Fibroblast of villous mesenchyme (primary cell): ENCODE measurements at places on chromosomes 6 and 20.

- DNase-seq = peak; percentile 68
Measured at GRCh38 chr6:151179321-151179720, 60.4 kb upstream of the AKAP12 start.

- peak; percentile 59 for DNase-seq
Measured at GRCh38 chr6:43096451-43097097, 20.5 kb downstream of the PTK7 start.

- no peak for DNase-seq
Measured at GRCh38 chr6:130882370-130882769, 55.2 kb downstream of the SMLR1 start.

DNA sequence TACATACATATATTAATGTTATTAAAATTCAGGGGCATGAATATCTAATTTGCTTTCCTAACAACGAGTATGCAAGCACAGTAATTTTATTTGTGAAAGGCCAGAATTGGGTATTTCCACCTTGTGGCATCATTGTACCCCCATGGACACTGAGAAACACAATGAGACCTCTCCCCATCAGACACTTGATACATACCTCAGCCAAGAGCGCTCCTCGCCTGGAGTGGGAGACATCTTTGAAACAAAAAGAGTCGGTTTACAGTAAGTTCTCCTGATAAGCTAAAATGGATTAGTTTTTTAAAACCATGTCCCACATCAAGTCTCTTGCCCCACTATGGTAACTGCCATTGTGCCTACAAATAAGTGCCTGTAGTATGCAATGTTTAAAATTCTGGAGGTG, 2.1 kb downstream of the CNR1 start:
- no peak for DNase-seq

- DNase-seq = no peak
Measured at GRCh38 chr6:71474942-71475341, 186.3 kb downstream of the OGFRL1 start.

GRCh38 chr6:143205991-143206390, 145.3 kb downstream of the AIG1 start:
- DNase-seq = no peak

DNA sequence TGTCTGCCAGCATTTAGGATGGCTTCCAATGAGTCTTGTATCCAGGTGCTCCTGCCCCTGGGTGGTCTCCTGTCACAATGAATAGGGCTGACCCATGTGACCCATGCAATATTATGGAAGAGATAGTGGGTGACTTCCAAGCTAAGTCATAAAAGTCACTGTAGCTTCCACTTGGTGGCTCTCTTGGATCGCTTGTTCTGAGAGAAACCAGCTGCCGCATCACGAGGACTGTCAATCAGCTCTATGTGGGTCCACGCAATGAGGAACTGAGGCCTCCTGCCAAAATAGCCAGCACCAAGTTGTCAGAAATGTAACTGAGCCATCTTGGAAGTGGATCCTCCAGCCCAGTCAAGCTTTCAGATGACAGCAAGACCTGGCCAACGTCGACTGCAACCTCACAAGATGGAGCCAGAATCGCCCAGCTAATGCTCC, 14.9 kb upstream of the MATN4 start:
- DNase-seq = peak; percentile 32
